ENCODE measurements at places on chromosomes 11 and 22.

DNA sequence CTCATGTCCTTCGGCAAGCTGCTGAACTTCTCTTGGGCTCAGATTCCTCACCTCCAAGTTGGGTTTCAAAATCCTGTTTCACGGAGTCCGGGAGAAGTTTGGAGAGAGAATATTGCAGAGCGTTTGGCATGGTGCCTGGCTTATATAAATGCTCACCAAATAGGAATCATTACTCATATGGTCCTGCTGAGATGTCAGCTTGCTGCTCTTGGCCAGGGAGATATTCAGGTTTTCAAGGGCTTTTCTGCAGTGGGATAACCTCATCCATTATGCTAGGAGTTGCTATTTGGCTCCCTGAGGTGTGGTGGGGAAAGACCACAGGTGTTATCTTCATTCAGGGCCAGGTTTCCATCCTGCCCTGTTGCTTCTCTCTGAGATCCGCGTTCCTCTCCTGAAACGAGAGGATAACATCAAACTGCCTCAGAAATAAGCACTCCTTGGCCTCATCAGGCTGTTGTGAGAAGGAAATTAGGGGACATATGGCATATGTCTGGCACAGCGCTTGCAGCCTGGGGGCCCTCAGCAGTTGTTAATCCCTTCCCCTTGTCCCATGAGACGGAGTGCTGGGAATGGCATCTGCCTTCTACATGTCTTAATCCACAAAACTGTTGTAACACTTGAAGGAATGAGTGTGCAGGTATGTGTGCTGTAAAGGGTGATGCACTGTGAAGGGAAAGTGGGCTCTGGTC, 29.9 kb upstream of the ACER3 start:
- DNase-seq = peak; percentile 65

- DNase-seq = no peak
Measured at GRCh38 chr11:1208394-1209261, 14.2 kb upstream of the MUC5B start.

GRCh38 chr11:18650859-18651557, 16.9 kb upstream of the SPTY2D1 start:
- peak; percentile 32 for DNase-seq

- DNase-seq = no peak
Measured at GRCh38 chr11:65241134-65241533, 20.6 kb upstream of the POLA2 start.

GRCh38 chr11:95608093-95608492, 181.5 kb downstream of the FAM76B start:
- no peak for DNase-seq

DNA sequence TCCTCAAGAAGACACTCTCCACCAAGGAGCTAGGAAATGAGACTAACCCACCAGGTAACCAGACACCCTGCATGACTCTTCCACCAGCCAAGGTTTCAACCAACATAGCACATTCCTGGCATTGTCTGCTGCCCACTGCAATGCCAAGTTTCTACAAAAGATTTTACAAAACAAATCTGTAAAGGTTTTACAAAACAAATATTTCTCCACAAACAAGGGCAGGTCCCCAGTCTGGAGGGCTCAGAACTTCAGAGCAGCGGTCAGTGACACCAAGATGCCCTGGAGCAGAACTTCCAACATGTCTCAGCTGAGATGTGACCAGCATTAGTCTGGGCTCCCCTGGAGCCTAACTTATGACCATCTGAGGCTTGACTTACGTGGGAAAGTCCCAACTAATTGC, 14.0 kb downstream of the GALNT18 start:
- no peak for DNase-seq

GRCh38 chr11:68581439-68581838, 102.9 kb upstream of the GAL start:
- peak; percentile 39 for DNase-seq

DNA sequence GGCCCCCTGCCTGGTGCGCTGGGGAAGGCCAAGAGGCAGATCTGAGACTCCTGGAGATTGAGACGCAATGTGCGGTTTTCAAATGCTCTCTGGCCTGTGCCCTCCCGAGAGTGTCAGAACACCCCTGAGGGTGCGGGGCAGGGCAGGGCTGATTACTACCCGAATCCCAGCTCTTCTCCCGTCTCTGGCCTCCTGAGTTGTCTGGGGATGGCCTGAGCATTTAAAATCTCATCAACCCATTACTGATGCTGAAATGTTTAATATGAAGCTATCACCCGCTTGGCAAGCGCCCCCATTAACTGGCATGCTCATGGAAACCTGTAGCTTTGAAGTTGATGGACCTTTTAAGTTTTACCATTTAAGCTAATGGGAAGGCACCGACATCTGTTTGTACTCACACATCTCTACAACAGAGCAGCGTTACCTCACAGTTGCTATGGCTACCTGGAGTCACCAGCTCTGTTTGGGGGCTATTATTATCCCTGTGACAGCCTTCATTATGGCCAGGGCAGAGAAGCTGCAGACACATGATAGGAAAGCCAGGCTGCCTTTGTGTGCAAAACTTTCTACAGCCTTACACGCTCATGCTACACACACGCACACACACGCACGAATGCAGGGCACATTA, 3.6 kb upstream of the MB start:
- peak; percentile 84 for DNase-seq

DNA sequence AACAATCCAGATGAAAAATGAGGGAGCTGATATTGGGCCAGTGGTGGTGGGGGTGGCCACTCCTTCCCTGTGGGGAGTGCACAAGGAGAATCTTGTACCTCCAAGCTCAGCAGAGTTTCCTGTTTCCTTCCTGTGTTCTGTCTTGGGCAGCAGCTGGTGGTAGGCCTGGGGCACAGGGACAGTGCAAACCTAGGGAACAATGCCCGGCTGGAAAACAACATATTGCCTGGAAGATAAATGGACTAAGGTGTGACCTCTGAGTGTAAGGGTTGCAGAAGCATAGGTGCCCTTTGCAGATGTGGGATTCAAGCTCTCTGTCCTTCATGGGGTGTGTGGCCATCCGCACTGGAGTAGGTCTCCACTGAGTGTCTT, 5.8 kb upstream of the JAM3 start:
- DNase-seq = no peak

GRCh38 chr11:113908098-113908497, 3.5 kb downstream of the HTR3B start:
- DNase-seq = no peak

- no peak for DNase-seq
Measured at GRCh38 chr11:74171630-74171968, 510 bp downstream of the PPME1 start.

DNA sequence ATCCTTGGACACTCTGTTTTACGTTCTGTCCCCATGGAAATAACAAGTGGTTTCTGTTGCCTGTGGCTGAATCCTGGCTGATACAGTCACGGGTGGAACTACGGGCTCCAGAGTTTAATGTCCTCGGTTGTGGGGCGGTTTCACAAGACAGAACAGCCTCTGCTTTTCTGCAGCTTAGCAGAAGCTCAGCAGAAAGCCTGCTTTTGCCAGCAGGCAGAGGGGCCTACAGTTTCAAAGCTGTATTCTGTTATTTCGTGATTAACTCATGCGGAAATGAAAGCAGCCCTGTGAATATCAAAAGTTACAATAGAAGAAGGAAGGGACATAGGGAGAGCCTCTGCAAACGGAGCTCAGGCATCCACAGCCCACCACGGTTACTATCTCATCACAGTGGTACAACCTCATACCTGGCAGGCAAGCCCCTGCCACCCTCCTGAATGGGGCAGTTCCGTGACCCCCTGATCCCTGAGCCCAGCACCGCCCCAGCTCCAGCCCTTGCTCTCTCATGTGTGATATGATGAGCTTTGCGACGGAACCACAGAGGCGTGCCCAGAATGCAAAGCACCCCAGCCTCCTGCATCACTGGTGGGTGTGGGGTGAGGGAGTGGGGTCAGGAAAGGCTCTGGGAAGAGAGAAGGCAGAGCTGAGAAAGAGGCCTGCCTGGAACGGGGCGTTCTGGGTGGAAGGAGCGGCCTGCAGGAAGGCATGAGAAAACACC, 360.6 kb downstream of the BRD1 start:
- DNase-seq = peak; percentile 6

GRCh38 chr11:45267052-45267451, 19.1 kb downstream of the SYT13 start:
- no peak for DNase-seq

DNA sequence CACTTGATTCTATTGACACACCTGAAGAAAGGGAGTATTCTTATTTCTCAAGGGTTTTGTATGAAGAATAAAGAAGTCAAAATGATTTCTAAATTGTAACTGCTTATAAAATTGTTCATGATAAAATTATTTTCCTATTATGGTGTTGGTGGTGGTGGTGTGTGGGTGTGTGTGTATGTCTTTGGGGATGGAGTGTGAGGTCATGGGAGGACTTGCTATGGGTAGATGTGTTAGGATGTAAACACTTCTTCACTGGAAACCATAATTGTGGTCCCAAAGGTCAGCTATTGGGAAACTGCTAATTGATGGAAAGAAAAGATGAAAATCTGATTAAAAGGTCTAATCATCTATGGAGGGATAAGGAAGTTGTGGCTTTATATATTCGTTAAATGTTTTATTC, 5.1 kb downstream of the TRIM22 start:
- DNase-seq = no peak

DNA sequence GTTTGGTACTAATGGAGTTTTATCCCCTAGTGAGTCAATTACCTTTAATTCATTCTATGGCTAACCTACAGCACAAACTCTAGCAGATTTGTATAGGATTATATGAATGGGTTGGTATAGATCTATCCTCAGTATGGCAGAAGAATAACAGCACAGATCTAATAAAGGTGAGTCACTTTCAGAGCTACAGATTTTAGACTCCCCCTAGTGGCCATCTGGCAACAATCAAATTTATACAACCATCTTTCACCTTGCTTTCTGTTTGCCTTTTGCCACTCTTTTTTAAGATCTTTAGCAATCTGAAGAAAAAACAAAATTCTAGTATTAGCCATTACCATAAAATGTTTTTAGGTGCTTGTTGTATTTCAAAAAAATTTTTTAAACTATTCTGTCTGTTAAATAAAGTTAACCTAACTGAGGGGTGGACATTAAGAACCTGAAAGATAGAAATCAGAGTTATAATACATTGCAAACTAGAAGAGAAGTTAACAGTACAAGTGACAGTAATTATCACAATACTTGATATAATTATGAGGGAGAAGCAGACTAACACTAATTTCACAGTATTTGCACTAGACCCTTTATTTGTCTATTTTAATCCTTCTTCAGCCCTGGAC, 25.8 kb downstream of the DDIAS start:
- DNase-seq = peak; percentile 67

GRCh38 chr22:39624501-39624821, 53.9 kb downstream of the CACNA1I start:
- no peak for DNase-seq

- peak; percentile 51 for DNase-seq
Measured at GRCh38 chr22:32570501-32570900, 95.9 kb downstream of the FBXO7 start.

DNA sequence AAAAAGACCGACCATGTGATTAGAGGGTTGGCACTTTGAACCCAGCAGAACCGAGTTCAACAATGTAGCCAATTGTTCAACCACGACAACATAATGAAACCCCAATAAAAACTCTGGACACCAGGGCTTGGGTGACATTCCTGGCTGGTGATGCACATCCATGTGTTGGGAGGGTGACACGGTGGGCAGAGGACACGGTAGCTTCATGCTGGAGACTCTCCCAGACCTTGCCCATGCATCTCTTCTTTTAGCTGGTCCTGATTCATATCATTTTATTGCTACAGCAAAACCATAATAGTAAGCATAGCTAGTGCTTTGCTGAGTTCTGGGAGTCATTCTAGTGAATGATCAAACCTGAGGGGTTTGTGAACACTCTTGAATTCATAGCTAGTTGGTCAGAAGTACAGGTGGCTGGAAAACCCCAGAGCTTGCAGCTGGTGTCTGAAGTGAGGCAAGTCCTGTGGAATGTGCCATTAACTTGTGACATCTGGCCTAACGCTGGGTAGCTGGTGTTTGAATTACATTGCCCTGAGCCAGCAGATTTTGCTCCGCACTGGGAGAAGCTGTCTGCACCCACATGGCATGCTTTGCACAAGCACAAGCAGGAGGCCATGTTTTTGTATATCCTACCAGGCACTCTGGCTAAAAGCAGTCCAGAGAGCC, 14.0 kb downstream of the RPUSD4 start:
- no peak for DNase-seq

GRCh38 chr11:33889296-33889695, 2.6 kb downstream of the LMO2 start:
- no peak for DNase-seq

DNA sequence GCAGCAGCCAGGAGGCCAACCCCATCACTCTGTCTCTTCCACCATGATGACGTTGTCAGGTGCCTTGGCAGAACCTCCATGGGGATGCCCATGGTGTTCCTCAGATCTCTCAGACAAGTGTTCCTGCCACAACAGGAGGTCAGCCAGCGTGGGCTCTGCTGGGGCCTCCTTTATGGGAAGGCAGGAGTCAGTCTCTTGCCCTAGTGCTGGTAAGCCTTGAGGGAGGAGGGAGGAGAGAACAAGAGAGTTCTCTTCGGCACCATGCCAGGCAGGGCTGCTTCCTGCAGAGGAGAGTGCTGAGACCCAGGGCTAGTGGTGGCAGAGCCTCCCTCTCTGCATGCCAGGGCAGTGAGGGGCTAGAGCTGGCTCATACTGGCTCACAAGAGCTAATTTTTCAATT, 32.5 kb downstream of the GNAZ start:
- DNase-seq = no peak

DNA sequence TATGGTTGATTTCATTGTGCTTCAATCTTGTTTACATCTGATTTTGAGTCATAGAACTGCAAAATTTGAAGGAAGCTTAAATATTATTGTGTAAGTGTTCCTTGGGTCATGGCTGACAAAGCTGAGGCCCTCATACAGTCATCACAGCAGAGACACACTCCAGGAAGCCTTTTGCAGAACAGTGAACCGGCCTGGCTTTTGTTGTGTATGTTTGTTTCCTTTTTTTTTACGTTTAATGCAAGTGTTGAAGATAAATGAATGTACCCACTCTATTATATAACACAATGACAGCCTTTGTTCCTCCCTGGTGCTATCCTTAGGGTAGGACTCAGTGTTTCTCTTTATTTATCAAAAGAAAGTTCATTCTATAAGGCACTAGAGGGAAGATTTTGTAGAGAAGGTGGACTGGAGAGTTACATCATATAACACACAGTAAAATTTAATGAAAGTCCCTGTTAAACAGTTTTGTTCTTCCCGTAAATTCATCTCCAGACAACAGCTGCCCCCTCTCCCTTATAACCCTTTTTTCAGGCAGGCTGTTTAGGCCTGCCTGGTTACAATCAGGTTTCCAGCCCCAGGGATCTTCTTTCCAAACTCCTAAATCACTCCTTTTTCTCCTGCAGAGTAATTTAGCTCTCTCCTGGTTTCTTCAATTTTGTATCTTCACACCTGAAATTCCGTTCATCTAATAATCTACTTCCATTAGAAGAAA, 34.3 kb upstream of the CSTF3 start:
- DNase-seq = peak; percentile 28

DNA sequence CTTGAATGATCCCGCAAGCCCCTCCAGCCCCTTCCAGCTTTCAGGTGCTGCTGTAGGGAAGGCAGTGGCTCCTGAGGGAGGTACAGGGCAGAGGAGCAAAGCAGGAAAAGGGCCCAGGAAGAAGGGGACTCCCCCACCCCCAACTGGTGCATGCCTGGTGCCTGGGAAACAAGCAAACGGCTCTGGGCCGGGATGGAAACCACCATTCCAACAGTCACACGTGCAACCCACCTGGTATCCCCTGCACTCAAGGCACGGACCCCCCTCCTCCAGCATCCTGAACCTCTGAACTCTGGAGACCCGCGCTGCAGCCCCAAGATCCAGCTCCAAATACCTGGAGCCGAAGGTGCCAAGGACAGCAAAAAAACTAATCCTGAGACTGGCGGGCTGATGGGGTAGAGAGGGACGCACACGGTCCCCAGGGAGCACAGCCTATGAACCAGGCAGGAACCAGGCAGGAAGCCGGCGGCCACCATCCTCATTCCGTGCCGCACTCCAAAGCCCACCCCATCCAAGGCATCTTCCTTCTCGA, 537 bp downstream of the SCN4B start:
- DNase-seq = no peak

Measured in tongue (tissue), 3 donors.